ENCODE measurements at places on chromosomes 12 and 14.

DNA sequence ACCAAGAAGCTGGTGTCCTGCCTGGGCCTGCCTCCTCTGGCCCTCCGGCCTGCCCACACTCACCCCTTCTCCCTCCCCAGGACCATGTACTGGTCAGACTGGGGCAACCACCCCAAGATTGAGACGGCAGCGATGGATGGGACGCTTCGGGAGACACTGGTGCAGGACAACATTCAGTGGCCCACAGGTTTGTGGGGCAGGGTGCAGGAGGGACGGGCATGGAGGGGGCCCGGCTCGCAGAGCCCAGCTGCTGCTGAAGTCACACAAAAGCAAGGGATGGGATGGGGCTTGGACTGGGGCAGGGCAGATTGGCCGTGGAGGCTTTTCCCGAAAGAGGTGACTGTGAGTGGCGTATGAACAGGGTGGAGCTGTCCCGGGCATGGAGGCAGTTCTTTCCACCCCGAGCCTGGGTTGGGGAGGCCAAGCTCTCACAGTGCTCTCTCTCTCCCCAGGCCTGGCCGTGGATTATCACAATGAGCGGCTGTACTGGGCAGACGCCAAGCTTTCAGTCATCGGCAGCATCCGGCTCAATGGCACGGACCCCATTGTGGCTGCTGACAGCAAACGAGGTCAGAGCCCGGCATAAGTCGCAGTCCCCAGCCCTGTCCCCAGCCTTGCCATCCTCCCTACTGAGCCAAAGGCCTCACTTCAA is 7.8 kb upstream of the NXPH4 start:
- DNase-seq, result no peak

DNA sequence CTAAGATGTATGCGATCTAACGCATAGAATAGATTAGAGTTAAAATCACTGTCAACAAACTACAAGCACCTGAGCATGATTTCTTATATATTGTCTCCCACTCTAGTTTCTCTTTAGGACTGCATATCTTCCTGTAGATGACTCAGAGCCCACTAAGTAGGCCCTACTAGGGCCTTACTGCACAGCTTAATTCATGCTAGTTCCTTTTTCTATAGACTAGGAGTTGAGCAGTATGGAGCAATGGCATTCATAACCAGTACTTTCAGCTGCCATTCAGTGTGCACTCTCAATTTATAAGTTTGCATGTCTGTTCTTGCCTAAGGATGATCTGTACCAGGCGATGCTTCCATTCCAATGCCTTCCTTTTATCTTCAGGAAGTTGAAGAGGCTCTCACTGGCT is 103.5 kb downstream of the METTL25 start:
- no peak for DNase-seq

DNA sequence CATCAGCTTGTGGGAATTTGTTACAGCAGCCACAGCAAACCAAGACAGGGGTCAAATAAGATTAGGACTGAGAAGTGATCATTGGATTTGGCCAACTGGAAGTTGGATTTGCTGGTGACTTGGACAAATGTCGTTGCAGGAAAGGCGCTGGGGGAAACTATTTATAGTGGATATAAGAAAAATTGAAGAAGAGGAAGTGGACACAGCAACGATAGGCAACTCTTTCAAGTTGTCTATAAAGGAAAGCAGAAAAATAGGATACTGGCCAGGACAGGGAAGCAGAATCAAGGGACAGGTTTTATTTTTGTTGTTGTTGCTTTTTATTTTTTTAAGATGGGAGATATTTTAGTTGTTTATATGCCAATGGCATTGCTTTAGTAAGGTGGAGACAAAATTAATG is 56.2 kb upstream of the RTRAF start:
- DNase-seq, result no peak

GRCh38 chr14:62381311-62382070 is 619.3 kb downstream of the SNAPC1 start:
- DNase-seq, result no peak

GRCh38 chr12:4412465-4412864 is 33.0 kb upstream of the FGF23 start:
- no peak for DNase-seq

All from neuronal stem cell (in vitro differentiated cells).